Activated B cell treated with CpG ODN at 0.5 μM for 24 hours (primary cell): ENCODE measurements at places on chromosomes 7 and 10. TPM values are rescaled to one million over a fixed set of nuclear protein-coding genes. Genes with fewer than 3 reads are reported as not detected.

GRCh38 chr7:99794585-99795502 is 10.9 kb upstream of the CYP3A4 start:
- DNase-seq, result no peak
- H3K4me1 ChIP-seq, result no peaks in the 10 kb centered on the region
- H3K36me3 ChIP-seq, result no peaks in the 10 kb centered on the region
- no peak overlapping the region for H3K4me3 ChIP-seq
- peaks cover 41% of the 10 kb centered on the region for H3K27me3 ChIP-seq

DNA sequence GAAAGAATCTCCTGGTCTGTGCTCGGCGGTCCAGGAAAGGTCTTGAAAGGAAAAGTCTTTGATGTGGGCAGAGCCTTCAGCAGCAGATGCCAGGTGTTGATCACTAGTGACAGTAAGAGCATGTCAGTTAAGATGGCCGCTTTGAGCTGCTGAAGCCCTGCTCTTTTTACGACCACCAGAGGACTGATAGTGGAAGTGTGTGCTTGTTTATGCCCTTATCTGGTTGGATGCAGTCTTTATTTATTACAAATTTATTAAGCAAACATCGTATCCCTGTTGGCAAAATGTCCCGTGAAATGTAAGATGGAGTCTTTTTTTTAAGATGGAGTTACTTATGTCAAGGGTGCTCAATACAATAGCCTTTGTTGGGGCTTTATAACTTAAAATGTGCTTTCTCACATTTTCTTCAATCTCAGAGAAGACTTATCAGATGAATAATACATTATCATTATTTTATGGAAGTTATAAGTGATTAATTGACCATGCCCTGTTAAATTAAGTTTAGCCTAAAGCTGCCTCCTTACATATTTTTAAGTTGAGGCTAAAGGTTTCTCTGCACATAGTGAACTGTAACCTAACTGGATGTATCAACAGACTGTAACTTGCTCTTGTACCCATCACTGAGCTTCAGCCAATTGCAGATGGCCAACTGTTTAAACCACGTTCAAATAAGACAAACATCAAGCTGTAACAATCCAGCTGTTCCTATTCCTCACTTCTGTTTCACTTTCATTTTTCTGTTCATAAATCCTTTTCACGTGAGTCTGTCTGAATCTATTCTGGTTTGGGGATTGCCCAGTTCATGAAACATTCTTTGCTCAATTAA is 97.4 kb upstream of the PIK3CG start:
- peak overlapping the region; percentile 87 for H3K27ac ChIP-seq
- DNase-seq, result no peak
- no peaks in the 10 kb centered on the region for H3K27me3 ChIP-seq
- H3K4me3 ChIP-seq, result peak overlapping the region; percentile 80
- no peaks in the 10 kb centered on the region for H3K36me3 ChIP-seq

GRCh38 chr10:49157229-49157628 is 23.4 kb upstream of the FAM170B start:
- no peak overlapping the region for H3K4me3 ChIP-seq
- DNase-seq, result no peak
- no peak overlapping the region for H3K27ac ChIP-seq
- H3K36me3 ChIP-seq, result peaks cover 13% of the 10 kb centered on the region

GRCh38 chr7:77386165-77386822 is 29.9 kb downstream of the GSAP start:
- H3K27me3 ChIP-seq, result no peaks in the 10 kb centered on the region
- DNase-seq, result no peak
- no peak overlapping the region for H3K4me3 ChIP-seq
- no peak overlapping the region for H3K27ac ChIP-seq

- peak overlapping the region; percentile 95 for H3K27ac ChIP-seq
- H3K36me3 ChIP-seq, result peaks cover 38% of the 10 kb centered on the region
- peak overlapping the region; percentile 92 for H3K4me3 ChIP-seq
- no peak for DNase-seq
- peaks cover 65% of the 10 kb centered on the region for H3K4me1 ChIP-seq
Measured at GRCh38 chr7:26295586-26295985, 3.9 kb downstream of the SNX10 start.

GRCh38 chr7:33421429-33421828 is 292.1 kb downstream of the BBS9 start:
- DNase-seq, result no peak
- no peaks in the 10 kb centered on the region for H3K36me3 ChIP-seq
- no peaks in the 10 kb centered on the region for H3K27me3 ChIP-seq
- peaks cover 25% of the 10 kb centered on the region for H3K4me1 ChIP-seq

GRCh38 chr7:28480595-28480994 is 68.3 kb downstream of the CREB5 start:
- H3K4me3 ChIP-seq, result no peak overlapping the region
- peaks cover 13% of the 10 kb centered on the region for H3K4me1 ChIP-seq

DNA sequence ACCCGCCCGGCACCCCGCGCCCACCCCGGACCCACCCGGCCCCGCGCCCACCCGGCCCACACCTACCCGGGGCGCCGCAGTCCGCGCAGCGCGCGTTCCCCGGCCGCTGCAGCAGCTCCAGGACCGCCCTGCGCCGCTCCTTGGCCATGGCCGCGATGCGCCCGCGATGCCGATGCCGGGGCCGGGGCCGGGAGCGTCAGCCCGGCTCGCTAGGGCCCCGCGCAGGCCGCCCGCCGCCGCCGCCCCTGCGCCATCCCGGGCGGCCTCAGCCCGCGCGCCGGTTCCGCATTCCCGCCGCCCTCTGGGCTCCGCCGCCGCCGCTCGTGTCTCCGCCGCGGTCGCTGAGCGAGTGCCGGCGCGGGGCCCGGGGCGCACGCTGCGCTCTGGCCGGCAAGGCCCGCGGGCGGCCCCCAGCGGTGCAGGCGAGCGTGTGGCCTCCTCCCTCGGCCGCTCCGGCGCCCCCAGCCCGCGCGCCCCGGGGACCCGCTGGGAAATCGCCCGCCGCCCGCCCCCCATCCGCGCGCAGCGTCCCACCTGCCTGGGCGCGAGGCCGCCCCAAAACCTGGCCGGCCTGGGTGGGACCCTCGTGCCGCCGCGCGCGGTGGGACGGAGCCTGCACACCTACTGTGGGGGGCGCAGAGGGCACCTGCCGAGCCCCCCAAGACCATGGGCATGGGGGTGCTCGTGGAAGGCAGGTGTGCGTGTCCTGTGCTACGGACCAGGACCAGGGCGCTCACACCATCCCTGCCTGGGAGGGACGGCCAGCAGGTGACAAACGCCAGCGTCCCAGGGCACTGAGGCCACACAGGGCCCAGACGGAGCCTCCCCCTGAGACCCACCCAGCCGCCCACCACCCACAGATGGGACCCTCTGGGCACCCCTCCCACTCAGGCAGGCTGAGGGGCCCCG is at the start of gene ADAP1:
Gene ADAP1, minus strand, starts transcription at position 351 of the 909 bp plus-strand sequence. Its CDS starts 203 bp downstream, at position 148.
- no peak within 1 kb of the TSS for H3K27ac ChIP-seq
- peaks cover 10% of the 10 kb centered on the region for H3K27me3 ChIP-seq
- H3K4me1 ChIP-seq, result peaks cover 18% of the 10 kb centered on the region
- H3K4me3 ChIP-seq, result peak within 1 kb of the TSS; percentile 70
- DNase-seq, result peak; percentile 57

DNA sequence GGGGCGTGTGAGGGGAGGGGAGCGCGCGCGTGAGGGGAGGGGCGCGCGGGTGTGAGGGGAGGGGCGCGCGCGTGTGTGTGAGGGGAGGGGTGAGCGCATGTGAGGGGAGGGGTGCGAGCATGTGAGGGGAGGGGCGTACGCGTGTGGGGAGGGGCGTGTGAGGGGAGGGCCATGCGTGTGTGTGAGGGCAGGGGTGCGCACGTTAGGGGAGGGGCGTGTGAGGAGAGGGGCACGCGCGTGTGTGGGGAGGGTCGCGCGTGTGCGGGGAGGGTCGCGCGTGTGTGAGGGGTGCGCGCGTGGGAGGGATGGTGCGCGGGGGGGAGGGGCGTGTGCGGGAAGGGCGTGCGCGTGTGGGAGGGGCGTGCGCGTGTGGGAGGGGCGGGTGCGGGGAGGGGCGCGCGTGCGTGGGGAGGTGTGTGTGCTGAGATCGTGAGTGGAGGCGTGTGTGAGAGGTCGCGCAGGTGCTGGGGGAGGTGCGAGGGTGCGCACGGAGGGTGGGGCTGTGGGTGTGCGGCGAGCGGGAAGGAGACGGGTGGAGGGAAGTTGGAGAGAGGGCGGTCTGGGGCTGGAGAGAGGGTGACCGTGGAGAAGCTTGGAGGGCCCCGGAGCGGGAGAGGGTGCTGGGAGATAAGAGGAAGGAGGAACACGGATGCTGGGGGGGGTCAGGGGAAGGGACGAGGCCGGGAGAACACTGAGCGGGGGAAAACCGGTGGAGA is 19.7 kb downstream of the MXI1 start:
- peak overlapping the region; percentile 96 for H3K27ac ChIP-seq
- H3K27me3 ChIP-seq, result no peaks in the 10 kb centered on the region
- DNase-seq, result peak; percentile 69
- H3K4me1 ChIP-seq, result peaks cover 19% of the 10 kb centered on the region
- peak overlapping the region; percentile 97 for H3K4me3 ChIP-seq
- H3K36me3 ChIP-seq, result peaks cover 14% of the 10 kb centered on the region

GRCh38 chr7:98107313-98107721 is 655 bp downstream of the LMTK2 start:
- peaks cover 16% of the 10 kb centered on the region for H3K4me1 ChIP-seq
- H3K27ac ChIP-seq, result no peak overlapping the region
- H3K27me3 ChIP-seq, result peaks cover 5% of the 10 kb centered on the region
- H3K4me3 ChIP-seq, result peak overlapping the region; percentile 97

DNA sequence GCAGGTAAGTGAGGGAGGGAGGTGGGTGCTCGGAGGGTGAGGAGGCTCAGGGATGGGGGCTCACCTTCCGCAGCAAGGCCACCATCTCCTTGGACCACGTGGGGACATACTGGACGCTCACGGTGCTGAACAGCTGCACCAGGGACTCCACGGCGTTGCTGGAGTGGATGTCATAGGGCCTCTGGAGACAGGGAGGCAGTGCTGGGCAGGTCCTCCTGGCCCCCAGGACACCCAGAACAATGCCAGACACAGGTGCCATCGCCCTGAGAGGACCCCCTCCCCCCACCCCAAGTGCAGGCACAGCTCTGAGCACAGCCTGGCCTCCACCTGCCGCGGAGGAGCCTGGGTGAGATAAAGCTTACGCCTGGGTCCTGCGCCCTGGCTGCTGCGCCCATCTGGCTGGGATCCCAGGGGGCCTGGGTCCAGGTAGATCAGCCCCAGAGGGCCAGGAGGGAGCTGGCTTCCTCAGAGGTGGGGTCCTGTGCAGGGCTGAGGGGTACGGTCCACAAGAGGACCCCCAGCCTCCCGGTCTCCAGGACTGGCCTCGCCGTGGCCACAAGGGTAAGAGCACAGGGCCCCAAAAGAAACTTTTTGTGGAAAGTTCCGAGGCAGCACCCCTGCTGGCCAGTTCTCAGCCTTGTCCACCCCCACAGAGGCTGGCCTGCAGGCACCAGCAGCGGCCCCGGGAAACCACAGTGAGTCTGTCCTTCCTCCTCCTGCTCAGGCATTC is 37.8 kb downstream of the DPYSL4 start:
- no peak overlapping the region for H3K4me3 ChIP-seq
- H3K27ac ChIP-seq, result no peak overlapping the region
- H3K4me1 ChIP-seq, result peaks cover 5% of the 10 kb centered on the region
- DNase-seq, result no peak

The ECHDC3 gene
- 10.1 and 12.5 TPM in 2 replicates for total RNA-seq

The SLC18A3 gene
- total RNA-seq, result not detected in 2 replicates

The C10orf105 gene
- not detected in 2 replicates for total RNA-seq

- DNase-seq, result no peak
- peaks cover 4% of the 10 kb centered on the region for H3K27me3 ChIP-seq
- no peak overlapping the region for H3K27ac ChIP-seq
- H3K4me3 ChIP-seq, result no peak overlapping the region
- H3K36me3 ChIP-seq, result no peaks in the 10 kb centered on the region
Measured at GRCh38 chr10:111186358-111186757, 109.5 kb downstream of the ADRA2A start.

The ALOX5 gene
- 153 and 181 TPM in 2 replicates for total RNA-seq

DNA sequence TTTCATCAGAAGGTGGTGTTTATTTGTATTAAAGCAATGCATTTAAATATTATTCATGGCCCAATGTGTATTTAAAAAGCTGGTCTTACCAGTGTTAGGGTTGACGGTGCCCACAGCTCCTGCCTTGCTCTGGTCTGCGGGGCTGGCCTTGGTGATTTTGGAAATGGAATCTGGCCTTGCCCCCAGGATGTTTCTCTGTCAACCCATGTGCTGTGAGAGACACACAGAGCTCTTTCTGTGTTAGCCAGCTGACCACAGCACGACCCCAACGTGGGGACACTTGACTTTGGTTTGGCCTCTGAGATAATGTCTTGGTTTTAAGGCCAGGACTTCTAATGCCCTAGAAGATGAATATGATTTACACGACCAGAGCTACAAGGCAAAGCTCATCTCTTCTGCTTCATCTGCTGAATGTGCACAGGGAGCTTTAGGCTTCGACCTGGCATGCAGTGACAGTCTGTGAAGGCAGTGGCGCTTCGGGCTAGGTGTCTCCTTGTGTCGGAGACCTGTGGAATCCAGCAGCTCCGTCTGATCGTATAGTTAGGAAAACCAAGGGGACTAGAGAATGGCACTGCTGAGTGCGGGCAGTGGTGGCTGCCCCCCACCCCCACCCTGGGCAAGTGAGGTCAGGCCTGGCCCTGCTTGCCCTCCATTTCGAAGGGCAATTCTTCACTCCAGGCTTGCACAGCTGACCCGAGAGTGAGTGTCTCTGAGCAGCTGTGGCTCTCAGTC is 246.1 kb downstream of the EBF3 start:
- peaks cover 30% of the 10 kb centered on the region for H3K36me3 ChIP-seq
- no peak overlapping the region for H3K4me3 ChIP-seq
- no peaks in the 10 kb centered on the region for H3K27me3 ChIP-seq
- no peak overlapping the region for H3K27ac ChIP-seq
- no peaks in the 10 kb centered on the region for H3K4me1 ChIP-seq
- no peak for DNase-seq

- H3K4me3 ChIP-seq, result no peak overlapping the region
- no peaks in the 10 kb centered on the region for H3K27me3 ChIP-seq
- no peaks in the 10 kb centered on the region for H3K4me1 ChIP-seq
- DNase-seq, result no peak
Measured at GRCh38 chr7:92506363-92506762, 22.0 kb downstream of the PEX1 start.

- H3K27ac ChIP-seq, result no peak overlapping the region
- H3K4me3 ChIP-seq, result no peak overlapping the region
- no peaks in the 10 kb centered on the region for H3K36me3 ChIP-seq
- no peak for DNase-seq
- H3K4me1 ChIP-seq, result no peaks in the 10 kb centered on the region
Measured at GRCh38 chr10:15485027-15485426, 113.9 kb upstream of the FAM171A1 start.

DNA sequence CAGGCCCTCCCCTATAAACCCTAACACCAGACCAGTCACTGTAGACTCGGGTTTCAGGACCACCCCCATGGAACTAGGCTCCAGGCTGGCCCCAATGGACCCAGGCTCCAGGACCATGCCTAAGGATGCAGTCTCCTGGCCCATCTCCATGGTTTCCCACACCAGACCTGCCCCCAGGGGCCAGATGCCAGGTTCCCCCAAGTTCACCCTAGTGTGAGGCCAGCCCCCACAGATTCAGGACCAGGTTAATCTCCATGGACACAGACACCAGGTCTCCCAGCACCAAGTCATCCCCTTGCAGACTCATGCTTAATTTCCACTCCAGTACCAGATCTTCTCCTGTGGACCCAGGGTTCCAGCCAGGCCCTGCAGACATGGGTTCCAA is 103.8 kb upstream of the LANCL2 start:
- no peaks in the 10 kb centered on the region for H3K36me3 ChIP-seq
- H3K4me1 ChIP-seq, result no peaks in the 10 kb centered on the region
- no peak overlapping the region for H3K27ac ChIP-seq
- DNase-seq, result no peak
- no peak overlapping the region for H3K4me3 ChIP-seq

- peaks cover 23% of the 10 kb centered on the region for H3K4me1 ChIP-seq
- H3K27me3 ChIP-seq, result peaks cover 5% of the 10 kb centered on the region
- H3K4me3 ChIP-seq, result no peak overlapping the region
- no peaks in the 10 kb centered on the region for H3K36me3 ChIP-seq
- no peak for DNase-seq
Measured at GRCh38 chr10:86961481-86962091, 3.2 kb downstream of the SNCG start.
